ENCODE measurements at places on chromosomes 11 and 22. TPM values are rescaled to one million over a fixed set of nuclear protein-coding genes. Genes with fewer than 3 reads are reported as not detected.

DNA sequence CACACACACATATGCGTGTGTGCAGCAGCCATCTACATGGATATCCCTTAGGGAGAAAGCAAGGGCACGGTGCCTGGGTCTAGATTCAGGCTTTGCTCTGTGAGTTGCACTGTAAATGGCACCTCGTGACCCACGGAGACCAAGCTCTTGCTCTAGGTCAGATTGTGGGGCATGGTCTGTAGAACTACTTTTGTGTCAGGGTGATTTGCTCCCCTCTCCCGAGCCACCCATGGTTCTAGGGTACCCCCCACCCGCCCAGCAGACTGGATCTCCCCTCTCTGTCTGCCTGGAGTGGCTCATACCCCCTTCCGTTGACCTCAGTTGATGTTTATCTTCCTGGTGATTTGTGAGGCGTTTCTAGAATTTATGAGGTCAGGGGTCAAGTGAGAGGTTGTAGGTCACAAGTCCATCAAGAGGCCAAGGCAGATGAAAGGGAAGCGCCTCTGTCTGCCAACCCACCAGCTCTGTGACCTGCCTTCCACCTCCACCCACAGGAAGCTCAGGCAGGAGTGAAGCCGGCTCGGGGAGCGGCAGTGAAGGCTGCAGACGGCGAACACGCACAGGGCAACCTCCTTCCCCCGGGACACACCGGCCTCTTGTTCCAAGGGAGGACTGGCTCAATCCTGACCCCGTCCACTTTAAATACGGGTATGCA, 76.2 kb upstream of the TTLL12 start:
- DNase-seq, result no peak

SCGB1C1 gene
- not detected for total RNA-seq

NAALAD2 gene
- 9.2 TPM for total RNA-seq

DNA sequence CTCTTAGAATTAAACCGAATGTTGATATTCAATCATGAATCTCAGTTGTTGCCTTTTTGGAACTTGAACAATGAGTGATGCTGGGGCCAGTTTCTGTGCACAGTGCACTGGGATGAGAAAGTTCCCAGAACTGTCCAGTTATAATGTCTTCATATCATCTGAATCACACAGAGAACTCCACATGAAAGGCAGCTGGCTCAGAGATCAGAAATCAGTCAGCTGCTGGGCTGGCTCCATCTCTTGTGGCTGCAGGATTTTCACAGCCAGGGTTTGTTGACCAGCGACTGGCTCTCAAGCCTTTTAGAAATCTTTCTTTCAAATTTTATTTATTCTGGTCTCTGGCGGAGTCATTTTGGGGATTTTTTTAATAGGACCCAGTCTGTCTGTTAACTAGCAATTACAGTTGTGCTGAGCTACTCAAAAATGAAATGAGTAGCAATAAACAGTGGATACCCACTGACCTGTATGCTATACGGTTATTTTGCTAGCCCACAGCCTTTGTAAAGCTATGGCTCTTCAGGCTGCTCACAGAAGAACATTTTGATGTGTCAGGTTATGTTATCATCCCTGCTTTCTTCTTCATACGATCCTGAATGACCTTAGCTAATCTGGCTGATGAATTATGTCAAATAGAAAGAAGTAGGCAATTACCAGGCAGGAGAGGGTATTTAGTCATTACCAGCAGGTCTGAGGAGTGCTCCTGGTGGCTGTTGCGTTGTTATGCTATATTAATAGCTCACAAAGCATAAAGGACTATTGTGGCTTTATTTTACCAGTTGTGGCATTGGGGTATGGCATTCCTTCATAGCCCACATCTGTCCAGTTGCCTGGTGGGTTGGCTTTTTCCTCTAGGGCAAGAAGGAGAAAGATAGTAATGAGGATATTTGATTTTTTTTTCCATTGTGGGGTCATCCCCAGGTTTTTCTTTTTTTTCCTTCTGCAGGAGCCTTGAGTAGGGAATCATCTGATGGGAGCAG, 3.6 kb downstream of the FAT3 start:
- no peak for DNase-seq

B4GALNT4 gene
- total RNA-seq, result 3.0 TPM
